ENCODE measurements at places on chromosomes 1 and 21.

DNA sequence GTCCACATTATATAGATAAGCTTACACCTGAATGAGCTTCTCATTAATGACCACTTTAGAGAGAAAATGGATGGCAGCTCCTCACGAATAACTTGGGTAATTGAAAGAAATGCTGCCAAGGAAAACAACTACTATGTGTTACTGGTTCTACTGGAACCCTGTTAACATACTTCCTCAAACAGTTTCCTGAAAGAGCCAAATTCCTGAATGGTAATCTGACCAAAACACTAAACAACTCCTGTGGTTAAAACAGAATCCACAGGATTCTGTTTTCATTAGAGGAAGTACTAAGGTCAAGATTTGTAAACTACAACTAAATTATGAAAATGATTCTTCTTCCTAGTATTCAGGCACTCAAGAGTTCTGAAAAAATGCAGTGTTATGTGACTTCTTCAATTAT is 107.2 kb downstream of the DNM3 start:
- no peak for DNase-seq

- DNase-seq = no peak
Observed at GRCh38 chr1:202349206-202349928, 868 bp downstream of the PPP1R12B start.

GRCh38 chr1:908661-909060 is 15.1 kb upstream of the SAMD11 start:
- no peak for DNase-seq

GRCh38 chr1:65890201-65890843 is 97.6 kb downstream of the PDE4B start:
- DNase-seq = no peak

DNA sequence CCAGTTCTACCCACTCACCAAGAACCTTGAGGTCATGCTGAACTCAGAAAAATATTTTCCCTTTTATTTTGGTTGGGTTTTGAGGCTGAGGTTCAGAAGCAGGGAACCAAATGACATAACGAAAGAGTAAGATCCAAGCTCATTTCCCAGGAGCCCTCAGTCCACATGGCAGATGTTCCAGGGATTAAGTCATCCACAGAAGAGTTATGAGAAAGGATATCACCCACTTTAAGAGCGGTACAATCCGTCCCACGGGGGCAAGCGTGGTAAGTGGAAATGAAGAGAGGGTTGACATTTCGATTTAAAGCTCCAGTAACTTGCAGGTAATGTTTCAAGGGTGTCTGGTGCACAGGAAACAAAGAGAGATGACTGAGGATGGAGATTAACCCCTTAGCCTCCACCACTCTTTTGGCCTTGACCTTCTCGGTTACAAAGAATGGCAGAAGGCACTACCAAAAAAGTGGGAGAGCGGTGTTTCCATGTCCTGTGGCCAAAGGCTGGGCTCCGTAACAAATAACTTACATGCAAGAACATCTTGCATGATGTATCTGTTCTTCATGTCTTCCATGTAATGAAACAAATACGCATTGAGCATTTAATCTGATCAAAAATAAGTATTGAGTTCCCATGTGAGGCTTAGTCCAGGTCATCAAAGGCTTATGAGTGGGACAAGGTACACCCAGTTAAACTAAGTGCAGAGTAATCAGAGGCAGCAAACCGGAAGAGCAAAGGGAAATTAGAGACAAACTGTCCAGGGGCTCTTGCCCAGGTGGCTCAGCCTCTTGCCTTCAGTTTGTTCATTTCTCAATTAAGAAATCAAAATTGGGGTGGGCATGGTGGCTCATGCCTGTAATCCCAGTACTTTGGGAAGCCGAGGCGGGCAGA is 241.4 kb downstream of the TOMM20 start:
- no peak for DNase-seq

Data from HuH-7.5 (cell line).